ENCODE measurements at places on chromosomes 1 and 21. TPM values are rescaled to one million over a fixed set of nuclear protein-coding genes. Genes with fewer than 3 reads are reported as not detected.
A peak's percentile ranks its signal among the peaks of the same experiment; 100 is the strongest.

QSOX1 gene
- total RNA-seq, result 55.5 TPM

CIART gene
- total RNA-seq, result 6.8 TPM

- H3K4me1 ChIP-seq, result no peaks in the 10 kb centered on the region
- no peaks in the 10 kb centered on the region for H3K36me3 ChIP-seq
- H3K4me3 ChIP-seq, result no peak overlapping the region
- DNase-seq, result no peak
- H3K27ac ChIP-seq, result no peak overlapping the region
- no peaks in the 10 kb centered on the region for H3K27me3 ChIP-seq
Measured at GRCh38 chr1:212167098-212167497, 118.1 kb upstream of the PPP2R5A start.

- no peak overlapping the region for H3K27ac ChIP-seq
- no peak overlapping the region for H3K4me3 ChIP-seq
- no peaks in the 10 kb centered on the region for H3K27me3 ChIP-seq
- peaks cover 39% of the 10 kb centered on the region for H3K4me1 ChIP-seq
Measured at GRCh38 chr1:93605812-93606512, 75.7 kb downstream of the BCAR3 start.

DNA sequence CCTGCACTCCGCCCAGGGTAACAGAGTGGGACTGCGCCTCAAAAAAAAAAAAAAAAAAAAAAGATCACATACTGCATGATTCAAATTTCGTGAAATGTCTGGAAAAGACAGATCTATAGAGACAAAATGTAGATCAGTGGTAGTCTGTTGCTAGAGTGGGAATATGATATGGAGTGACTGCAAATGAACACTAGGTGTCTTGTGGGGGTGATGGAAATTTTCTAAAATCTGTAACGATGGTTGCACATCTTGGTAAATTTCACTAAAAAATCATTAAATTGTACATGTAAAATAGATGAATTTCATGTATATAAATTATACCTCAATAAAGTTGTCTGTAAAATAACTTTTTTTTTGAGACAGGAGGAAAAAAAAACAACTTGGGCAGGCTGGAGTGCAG lies 5.5 kb downstream of the AIDA start:
- no peak overlapping the region for H3K27ac ChIP-seq
- peaks cover 44% of the 10 kb centered on the region for H3K4me1 ChIP-seq
- peaks cover 15% of the 10 kb centered on the region for H3K36me3 ChIP-seq

DNA sequence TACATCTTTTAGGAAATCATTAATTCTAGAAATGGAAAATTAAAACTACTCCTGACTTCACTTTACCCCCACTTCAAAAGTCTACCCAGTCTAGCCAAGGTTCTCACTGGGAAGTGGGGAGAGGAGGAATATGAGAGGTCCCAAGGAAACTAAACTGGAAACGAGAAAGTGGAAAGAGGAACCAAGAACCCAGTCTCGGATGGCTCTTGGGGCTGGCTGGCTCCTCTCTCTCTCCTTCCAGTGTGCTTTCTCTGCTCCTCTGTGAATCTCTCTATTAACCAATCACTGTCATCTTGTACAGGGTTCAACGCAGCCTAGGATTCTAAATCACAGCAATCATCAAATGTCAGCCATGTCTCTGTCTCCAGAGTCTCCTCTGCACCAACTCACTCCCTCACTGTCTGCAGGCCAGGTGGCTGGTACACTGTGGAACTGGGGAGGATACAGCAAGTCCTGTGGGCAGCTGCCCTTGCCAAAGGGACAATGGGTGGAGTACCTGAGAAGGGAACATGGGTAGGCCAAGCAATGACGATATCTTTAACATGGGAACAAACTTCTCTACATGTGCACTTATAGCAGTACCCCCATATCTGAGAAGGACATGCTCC lies 33.7 kb downstream of the GNB1 start:
- peak overlapping the region; percentile 10 for H3K27ac ChIP-seq
- H3K36me3 ChIP-seq, result no peaks in the 10 kb centered on the region
- H3K4me3 ChIP-seq, result no peak overlapping the region

DNA sequence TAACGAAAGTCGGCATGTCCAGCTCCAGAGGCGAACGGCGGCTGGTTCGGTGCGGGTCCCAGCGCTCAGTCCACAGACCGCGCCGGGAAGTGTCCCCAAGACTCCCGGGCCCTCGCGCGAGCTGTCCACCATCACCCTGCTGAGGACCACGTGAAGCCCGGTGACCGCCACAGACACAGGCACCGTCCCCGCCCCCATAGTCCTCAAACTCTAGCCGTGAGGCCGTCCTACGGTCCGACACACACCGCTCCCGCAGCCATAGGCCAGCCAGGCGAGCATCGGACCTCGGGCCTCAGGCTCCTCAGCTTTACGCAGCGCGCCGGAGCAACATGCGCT lies 535 bp downstream of the SETD4 start:
- no peaks in the 10 kb centered on the region for H3K27me3 ChIP-seq
- peaks cover 38% of the 10 kb centered on the region for H3K36me3 ChIP-seq
- peak overlapping the region; percentile 74 for H3K27ac ChIP-seq
- DNase-seq, result no peak
